ENCODE measurements at places on chromosomes 7 and 10.

DNA sequence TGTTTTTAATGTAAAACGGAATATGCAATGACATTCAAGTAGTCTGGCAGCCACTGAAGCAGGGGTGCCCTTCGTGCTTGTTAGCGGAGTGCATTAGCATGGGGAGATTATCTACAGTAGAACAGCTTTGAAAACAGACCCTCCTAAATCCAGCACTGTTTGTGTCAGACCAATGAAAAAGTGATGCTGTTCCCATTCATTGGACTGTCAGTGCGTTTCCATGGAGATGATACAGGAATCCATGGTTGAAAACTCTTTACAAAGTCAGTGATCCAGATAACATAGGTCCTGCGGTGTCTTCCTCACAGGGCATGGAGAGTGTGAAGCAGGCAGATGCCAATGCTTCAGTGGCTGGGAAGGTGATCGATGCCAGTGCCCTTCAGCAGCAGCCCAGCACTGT lies 73.6 kb downstream of the ITGB8 start:
- DNase-seq: no peak

GRCh38 chr7:128379900-128380479 lies 18.5 kb upstream of the PRRT4 start:
- DNase-seq: no peak

GRCh38 chr10:29131952-29132547 lies 156.8 kb upstream of the LYZL1 start:
- peak; percentile 58 for DNase-seq

DNA sequence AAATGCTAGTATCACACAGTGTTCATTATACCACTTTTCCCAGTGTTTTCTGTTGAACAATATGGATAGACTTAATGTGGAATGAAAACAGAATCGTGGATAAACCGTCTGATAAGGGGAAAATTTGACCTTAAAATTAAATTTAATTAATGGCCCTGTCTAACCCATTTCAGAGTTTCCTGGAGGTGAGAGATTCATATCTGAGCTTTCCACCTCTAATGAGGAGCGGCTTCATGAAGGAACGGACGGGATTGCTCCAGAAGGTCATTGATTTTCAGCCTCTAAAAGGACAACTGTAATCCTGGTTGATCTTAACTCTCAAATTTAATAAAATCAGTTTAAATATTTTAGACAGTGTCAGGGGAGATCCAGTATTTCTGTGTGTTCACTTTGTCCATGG lies 874.9 kb downstream of the GRID1 start:
- DNase-seq: no peak

GRCh38 chr7:42381161-42381560 lies 144.2 kb upstream of the GLI3 start:
- no peak for DNase-seq

DNA sequence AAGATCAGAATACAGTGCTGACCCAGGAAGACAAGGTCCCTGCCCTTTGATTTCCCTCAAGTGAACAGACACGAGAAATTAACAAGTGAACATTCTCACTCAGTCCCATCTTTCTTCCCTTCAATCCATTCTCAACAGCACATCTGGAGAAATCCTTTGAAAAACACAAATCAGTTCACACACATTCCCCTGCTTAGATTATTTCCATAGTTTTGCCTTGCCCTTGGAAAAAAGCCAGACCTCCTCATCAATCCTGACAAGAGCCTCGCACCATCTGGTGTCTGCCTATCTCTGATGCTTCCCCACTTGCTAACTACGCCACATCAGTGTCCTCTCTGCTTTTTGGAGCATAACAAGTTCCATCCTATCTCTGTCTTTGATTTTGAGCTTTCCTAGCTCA lies 94.4 kb upstream of the KIAA1217 start:
- no peak for DNase-seq

GRCh38 chr10:133276435-133277201 lies at the start of gene ADAM8:
ADAM8 (minus strand) TSS chr10:133276868; CDS start chr10:133276817, 51 bp downstream.
- peak; percentile 31 for DNase-seq

GRCh38 chr7:25314094-25314730 lies 85.9 kb upstream of the NPVF start:
- DNase-seq: no peak

DNA sequence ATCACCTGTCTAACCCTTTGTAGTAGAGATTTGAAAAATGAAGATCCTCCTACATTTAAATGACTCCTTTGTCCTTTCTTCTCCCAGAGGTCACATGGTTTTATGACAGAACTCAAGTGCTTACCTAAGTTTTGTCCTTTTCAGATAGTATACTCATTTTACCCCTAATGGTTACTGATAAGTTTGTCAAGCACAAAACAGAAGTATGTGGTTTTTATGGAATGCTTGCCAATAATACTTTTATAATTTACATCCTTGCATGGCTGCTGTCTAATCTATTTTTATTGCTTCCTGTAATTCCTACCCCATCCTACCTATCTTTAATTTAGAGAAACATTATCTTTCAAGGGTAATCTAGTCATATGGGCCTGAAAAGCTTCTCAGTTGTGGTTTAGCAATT lies 37.5 kb downstream of the HELLS start:
- no peak for DNase-seq

DNA sequence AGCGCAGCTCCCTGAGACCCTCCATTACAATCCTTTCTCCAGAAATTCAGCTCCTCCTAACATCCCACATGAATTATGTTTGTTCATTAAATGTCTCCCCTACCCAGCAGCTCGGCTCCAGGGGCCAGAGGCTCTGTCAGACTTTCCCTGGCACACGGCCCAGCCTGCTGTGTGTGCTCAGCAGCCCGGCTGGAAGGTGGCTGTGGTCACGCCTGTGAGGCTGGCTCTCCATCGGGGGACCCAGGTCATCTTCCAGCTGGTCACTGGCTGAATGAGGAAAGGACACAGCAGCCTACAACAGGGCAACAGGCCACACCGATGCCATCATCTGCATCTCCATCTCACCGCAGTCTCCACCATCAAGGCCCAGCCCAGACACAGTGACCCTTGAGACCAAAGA lies 219.8 kb downstream of the MAD1L1 start:
- DNase-seq: peak; percentile 69

DNA sequence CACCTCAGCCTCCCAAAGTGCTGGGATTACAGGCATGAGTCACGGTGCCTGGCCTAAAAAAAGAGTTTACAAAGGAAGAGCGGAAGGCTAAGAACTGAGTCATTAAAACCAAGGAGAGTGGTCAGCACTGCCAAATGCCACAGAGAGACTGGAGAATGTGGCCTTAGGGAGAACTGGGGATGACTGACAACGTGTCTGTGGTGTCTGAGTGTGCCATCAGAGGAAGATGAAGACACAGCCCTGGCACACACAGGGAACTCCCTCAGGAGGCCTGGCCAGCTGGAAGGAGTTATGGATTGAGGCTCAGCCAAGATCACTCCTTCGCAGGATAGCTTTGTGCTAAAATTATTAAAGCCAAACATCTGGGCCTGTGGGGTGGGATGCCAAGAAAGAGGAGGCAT lies 3.9 kb upstream of the INA start:
- peak; percentile 100 for DNase-seq

DNA sequence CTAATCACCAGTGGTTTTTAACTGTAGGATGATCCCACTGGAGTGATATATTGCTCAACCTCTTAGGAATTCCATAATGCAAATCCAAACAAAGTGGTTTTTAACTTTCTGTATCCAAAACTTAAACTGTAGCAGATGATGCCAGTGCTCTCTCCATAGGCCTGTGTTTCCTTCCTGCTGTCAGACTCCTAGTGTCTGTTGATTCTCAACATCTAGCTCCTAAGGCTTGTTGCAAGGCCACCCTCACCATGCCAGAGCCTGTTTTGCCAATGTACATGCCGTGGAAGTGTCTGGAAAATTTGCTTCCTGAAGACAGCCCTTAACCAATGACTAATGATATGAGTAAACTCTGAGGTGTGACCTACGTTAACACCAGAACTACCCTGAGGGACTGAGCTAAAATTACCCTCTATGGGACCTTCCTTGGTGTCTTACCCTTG lies 39.3 kb downstream of the C1GALT1 start:
- peak; percentile 84 for DNase-seq

DNA sequence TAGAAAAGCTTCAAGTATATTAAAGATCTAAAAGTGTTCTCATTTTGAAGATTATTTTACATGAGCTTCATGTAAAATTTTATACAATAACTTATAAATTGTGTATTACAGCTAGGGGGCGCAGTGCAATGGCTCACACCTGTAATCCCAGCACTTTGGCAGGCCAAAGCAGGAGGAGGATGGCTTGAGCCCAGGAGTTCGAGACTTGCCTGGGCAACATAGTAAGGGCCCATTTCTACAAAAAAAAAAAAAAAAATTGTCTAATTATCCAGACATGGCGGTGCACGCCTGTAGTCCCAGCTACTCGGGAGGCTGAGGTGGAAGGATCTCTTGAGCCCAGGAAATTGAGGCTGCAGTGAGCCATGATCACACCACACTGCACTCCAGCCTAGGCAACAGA lies 16.6 kb downstream of the ACBD5 start:
- DNase-seq: peak; percentile 46

GRCh38 chr10:132845041-132845551 lies 59.1 kb upstream of the NKX6-2 start:
- DNase-seq: no peak

DNA sequence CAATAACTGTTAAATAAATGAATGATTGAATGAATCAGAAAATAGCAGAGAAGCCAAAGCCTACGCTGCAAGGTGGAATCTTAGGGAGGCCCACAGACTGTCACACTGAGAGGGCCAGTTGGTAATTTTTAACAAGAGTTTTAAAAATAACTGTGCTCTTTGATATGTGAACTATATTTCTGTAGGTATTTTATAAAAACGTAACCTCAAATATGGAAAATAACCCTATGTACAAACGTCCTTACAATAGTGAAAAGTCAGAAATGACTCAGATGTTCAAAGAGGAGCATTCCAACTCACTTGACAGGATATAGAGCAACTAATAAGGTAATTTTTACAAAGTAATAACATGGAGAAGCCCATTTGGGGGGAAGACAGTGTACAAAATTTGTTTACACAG lies 18.9 kb upstream of the TMEM273 start:
- no peak for DNase-seq

DNA sequence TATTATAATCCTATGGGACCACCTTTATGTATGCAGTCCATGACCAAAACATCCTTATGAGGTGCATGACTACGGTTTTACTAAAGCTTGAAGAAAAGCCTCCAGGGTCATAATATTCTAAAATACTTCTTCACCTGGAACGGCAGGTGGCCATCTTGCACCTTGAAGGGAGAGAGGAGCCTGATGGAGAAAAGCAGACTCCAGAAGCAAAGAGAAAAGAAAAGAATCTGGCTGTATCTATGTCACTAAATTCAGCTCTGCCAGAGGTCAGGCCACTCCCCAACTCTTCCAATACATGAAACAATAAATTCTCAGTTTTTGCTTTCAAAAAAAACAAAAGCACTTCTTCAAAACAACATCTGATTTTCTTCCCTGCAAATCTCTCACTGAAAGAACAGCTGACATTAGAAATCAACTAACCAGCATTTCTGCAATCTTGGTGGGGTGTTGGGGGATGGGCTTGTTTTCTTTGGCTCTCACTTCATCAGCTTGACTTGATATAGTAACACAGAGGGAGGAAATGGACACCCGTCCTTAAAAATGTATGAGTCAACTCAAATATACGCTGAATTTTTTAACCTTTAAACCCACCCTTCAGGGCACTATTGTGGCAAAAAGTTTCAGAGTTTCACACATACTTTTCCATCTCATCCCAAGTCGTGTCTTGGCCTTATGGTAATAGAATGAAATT lies 21.7 kb downstream of the HIBADH start:
- peak; percentile 94 for DNase-seq

DNA sequence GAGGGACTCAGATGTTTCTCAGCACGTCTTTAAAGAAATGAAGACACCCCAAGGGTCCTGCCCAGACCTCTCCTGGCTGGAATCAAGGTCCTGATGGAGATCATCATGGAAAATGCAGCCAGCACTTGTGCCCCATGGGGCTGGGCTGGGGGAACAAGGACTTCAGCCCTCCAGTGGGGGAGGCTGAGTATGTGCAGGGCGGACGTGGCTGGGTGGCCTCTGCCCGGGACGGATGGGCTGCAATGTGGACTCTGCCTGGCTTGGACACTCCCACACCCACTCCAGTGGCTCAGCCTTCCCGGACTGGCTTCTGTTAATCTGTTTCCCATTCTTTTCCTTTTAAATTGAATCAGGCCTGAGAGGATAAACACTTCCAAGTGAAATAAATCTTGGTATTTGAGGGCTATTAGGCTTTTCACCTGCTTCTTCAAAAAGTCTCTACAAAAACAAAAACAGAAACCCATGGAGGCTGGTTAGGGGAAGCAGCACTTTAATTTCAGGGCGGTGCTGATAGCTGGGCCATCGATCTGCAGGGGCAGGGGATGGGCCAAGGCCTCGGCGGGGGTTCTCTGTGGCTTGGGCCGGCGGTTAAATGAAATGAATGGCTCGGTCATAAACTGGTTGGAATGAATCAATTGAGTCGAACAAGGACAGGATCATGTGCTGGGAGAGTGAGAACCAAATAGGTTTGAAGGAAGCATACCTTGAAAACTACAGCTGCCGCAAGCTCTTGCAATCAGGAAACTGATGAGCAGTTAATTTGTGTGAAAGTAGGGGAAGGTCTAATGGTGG lies 51.4 kb downstream of the ADARB2 start:
- no peak for DNase-seq

DNA sequence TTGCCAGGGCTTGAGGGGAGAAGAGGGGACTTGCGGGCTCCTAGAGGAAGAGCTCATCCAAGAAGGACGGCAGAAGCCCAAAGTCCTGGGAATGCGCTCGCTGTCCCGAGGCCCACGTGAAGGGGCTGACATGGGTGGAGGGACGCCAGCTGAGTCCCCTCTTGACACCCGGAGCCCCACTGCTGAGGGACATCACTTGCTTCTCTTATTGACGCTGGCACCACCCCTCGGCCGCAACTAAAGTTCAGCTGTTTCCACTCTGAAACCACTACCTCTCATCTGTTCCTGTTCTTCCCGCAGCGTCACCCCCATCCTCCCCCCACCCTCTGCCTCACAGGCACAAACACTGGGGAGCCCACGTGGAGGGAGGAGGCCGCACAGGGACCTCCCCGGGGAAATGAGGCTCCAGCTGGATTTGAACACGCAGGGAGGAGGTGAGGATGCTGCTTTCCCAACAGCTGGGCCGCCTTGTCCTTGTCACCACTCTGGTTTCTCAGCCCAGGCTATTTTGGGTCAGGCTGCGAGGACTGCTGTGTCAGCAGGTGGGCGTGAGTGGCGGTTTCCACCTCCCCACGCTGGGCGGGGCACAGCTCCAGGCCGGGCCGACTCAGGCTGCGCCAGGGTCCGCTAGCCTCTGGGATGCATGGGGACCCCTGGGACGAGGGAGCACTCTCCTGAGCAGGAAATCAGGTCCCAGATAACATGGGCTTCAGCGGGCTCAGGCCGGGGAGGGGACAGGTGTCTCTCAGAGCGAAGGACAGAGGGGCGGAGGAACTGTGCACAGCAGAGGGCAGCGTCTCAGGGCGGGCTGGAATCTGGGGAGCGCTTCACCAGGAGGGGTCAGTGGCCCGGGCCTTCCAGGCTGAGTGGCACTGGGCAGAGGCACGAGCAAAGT lies 156.3 kb downstream of the ZNF248 start:
- DNase-seq: no peak

DNA sequence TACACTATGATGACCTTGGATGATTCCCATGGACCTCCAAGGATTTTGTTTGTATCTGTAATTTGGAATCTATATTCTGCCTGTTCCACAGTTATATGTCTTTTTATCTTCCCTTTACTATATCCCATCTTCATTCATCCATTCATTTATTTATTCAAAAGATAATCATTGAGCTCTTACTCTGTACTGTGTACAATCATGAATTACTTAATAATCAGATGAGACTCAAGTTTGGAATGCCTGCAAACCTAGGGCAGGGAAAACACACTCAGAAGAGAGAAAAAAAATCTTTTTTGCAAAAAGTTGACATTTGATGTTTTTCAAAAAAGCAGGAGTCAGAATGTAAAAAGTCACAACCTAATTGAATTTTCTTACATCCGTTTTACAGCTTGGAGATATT lies 170.2 kb upstream of the GNAI1 start:
- no peak for DNase-seq
